Iris pigment epithelial cell (primary cell): ENCODE measurements at places on chromosomes 3 and 15.

DNA sequence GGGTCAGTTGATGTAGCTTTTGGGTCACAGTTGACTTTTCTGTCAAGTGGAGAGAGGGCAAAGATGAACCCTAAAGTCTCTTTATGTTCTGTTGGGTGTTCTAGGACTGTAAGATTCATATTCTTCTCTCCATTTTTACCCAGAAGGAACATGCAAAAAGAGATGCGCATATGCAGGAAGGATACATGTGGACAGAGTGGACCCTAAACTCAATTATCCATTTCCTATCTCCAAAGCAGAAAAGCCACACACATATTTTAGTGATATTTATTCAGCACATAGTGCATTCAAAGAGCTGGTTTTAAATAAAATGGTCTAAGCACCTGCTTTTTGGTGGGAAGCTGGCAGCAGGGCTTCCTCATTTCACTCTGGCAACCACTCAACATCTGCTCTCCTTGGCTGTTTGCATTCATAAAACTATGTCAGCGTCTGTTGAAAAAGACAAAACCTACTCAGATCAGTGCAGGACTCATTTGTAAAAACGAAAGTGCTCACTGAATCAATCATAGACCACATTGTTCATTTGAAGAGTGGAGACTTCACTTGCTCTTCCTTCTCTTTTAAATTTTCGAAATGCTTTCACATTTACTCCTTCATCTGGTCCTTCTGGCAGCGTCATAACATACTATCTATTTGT, 96.6 kb downstream of the SEMA6D start:
- no peak for DNase-seq

- no peak for DNase-seq
Observed at GRCh38 chr15:83764201-83764838, 110.4 kb downstream of the ADAMTSL3 start.

DNA sequence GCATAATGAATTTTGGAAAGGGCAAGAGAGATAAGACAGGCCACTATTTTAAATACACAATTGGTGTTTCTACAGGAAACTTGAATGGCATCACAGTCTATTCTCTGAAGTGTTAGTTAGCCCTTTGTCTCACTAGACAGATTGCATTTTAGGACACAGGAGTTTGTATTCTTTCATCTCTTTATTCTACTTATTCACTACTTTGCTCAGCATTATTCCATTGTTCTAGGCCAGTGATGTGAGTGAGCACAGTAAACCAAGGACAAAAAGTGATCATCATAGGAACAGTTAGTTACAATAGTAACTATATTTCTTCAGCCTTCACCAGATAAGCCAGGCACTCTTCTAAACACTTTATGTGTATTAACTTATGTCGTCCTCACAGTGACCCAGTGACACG, 150.2 kb upstream of the SLCO3A1 start:
- DNase-seq, result no peak

GRCh38 chr3:24854748-24855147, 360.1 kb upstream of the THRB start:
- no peak for DNase-seq

GRCh38 chr3:49906073-49906743, 2.5 kb upstream of the MST1R start:
- peak; percentile 33 for DNase-seq

DNA sequence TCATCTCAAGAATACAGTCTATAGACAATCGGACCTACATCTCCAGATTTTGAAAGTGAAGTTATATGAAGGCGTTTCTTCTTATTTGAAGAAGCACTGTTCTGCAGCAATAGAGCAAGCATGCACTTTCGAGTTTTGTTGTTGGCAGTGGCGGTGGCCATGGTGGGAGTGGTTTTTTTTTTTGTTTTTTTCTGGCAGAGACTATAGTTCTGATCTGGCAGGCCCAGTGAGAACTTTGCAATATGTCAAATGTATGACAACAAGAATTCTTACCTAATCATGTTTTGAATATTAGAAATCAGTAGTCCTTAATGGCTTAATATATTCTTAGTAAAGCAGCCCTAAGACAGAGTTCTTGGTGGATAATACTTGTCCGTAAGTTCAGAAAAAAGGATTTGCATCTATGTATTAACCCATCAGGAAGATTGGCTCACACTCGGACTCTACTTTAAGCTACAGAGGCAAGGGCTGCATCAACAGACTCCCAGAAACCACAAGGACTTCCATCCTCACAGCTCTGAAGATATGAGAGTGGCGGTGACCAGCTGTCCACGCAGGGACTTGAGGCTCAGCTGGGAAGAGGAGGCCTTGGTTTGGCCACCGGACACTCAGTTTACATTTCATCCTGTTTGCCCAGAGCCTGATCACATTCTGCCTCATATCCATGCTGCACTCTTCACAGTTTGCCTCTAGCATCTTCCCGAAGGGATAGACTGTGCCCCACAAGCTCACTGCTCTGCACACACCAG, 124.1 kb upstream of the THBS1 start:
- no peak for DNase-seq

GRCh38 chr3:57518276-57518915, 25.7 kb downstream of the DNAH12 start:
- DNase-seq, result peak; percentile 74

DNA sequence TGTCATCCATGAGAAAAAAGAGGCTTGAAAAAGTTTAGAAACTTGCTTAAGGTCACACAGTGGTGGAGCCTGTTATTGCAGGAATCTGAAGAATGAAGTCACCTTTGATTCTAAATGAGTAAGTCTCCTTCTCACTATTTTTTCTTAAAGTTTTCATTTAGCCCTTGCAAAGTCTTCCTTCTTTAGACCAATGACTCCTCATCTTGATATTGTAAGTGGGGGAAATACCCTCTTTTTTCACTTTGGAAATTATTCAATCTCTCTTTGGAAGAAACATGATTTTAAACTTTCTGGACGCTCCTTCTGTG, 787 bp upstream of the SLMAP start:
- DNase-seq, result peak; percentile 65

DNA sequence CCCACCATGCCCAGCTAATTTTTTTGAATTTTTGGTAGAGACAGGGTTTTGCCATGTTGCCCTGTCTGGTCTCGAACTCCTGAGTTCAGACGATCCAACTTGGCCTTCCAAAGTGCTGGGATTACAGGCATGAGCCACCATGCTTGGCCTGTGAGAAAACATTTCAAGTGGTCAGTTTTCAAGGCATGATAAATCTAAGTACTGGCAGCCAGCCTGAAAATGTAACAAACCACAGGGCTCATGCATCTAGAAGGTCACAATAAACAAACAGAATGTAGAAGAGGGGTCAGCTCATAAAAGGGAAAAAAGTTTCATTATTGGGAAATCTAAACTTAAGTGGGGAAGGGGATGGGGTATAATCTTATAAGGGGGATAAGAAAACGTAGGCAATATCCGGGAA, 39.9 kb downstream of the PPCDC start:
- peak; percentile 79 for DNase-seq

GRCh38 chr3:128067489-128067888, 15.3 kb downstream of the SEC61A1 start:
- no peak for DNase-seq

- no peak for DNase-seq
Observed at GRCh38 chr15:65785151-65785550, 6.9 kb downstream of the DENND4A start.

GRCh38 chr3:65831733-65832425, 206.8 kb downstream of the MAGI1 start:
- DNase-seq, result peak; percentile 86

DNA sequence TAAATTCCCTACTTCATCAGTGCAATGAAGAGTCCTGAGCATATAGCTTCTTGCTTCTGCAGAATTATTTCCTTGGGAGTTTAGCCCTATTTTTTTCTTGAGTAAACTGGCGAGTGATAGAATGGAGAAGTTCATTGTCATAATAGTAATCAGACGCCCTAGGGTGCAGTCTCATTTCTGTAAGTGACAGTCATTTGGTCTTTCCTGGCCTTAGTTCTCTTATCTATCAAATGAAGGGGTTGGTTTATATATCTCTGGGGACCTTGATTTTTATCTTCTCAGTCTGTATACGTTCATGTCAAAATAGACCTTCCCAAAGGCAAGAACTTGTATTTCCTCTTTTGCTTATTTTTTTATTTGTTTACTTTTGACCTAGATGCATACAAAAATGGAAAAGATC, 9.9 kb upstream of the ALPK3 start:
- DNase-seq, result no peak

DNA sequence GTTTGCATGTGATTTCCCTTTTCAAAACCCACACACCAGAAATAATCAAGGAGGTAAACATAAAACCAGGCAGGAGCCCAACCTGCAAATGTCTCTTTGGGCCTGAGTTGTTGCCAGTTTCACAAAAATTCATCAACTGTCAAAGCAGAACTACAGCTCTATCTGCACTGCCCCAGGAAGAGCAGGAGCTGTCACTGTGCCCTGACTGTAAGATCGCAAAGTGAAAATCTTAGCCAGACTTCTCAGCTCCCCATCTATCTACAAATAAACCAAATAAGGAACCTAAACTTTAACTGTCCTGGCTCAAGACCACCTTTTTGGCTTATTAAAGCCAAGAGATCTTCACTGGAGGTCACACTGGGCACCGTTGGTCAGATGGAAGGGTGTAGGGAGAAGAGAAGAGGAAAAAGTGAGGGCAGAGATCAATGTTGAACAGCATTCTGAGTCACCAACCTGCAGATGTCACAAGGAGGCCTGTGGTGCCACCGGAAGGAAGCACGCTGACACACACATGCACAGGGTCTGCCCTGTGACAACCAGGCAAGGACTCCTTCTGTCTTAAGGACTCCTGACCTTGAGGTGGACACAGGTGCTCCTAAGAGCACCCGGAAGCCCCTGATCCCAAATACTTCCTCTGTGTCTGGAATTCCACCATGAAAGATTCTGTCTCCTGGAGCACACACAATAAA, 58.7 kb downstream of the RPN1 start:
- DNase-seq, result no peak
